ENCODE measurements at places on chromosomes 11 and 22.

DNA sequence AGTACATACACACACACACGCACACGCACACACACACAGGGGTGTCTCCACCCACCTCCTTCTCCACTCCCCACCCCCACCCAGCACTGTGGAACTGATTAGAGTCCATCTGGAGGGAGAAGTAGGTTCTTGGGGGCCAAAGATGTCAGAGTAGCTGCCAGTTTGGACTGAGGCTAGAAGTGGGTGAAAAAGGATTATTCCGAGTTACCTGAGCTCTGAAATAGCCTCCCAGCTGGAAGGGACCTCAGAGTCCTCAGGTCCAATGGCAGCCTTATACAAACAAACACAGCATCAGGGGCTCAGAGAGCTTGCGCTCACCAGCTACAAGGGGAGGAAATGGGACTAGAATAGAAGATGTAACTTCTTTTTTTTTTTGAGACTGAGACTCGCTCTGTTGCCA is 20.8 kb downstream of the IL10RA start:
- no peak for DNase-seq

GRCh38 chr11:76806131-76806530 is 23.0 kb downstream of the TSKU start:
- no peak for DNase-seq

DNA sequence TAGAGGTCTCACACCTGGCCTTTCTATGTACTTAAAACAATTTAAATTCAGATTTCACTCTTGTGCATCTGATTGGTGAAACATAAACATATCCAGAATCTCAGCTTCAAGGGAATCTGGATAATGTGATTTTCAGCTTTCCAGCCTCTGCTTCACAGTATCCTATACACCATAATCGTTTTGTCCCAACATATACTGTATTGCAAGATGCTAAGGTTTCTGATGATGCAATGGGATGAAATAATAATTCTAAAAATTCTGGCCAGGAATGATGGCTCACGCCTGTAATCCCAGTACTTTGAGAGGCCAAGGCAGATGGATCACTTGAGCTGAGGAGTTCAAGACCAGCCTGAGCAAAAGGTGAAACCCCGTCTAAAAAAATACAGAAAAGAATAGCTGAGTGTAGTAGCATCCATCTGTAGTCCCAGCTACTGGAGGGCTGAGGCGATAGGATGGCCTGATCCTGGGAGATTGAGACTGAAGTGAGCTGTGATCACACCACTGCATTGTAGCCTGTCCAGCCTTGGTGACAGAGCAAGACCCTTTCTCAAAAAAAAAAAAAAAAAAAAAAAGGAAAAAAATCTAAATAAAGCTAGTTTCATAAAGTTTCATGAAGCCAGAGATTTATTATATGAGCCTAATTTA is 41.0 kb upstream of the CTSC start:
- DNase-seq, result no peak

GRCh38 chr22:17284888-17285287 is 65.7 kb upstream of the ADA2 start:
- no peak for DNase-seq

- DNase-seq, result peak; percentile 57
Observed at GRCh38 chr11:74288161-74288560, 23.3 kb downstream of the P4HA3 start.

DNA sequence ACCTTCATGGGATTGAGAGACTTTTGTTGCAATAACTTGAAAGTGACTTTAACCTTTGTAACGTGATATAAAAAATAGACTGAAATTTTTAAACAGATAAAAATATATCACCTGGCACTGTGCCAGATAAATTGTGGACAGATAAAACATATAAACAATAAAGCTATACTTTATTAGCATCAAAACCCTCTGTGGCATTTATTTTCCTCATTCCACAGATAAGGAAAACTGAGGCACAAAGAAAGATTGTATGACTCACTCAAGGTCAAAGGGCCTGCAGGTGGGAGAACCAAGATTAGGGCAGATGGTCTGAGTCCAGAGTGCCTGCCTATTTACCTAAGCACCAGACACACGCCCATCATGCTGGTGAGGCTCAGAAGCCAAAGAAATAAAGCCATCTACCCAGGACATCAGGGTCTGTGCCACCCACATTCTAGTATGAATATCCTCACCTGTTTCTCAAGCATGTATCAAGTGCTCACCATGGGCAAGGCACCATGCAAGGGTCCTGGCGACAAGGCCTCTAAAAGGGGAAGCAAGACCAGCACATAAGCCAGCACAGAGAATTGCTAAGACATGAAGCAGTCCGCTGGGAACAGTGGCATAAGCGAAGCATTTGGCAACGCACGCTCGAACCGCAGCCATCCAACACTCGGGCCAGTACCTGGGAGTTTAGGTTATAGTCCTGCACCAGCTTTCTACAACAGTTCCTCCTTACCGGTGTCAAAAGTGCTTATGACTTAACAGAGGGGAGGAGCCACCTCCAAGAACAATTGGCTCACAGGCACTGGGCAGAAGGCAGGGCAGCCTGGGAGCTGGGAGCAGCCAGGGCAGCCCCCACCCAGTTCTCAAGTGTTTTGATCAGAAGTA is 17.6 kb downstream of the MYH9 start:
- no peak for DNase-seq

GRCh38 chr11:69771466-69771865 is 3.7 kb downstream of the FGF4 start:
- DNase-seq, result no peak

DNA sequence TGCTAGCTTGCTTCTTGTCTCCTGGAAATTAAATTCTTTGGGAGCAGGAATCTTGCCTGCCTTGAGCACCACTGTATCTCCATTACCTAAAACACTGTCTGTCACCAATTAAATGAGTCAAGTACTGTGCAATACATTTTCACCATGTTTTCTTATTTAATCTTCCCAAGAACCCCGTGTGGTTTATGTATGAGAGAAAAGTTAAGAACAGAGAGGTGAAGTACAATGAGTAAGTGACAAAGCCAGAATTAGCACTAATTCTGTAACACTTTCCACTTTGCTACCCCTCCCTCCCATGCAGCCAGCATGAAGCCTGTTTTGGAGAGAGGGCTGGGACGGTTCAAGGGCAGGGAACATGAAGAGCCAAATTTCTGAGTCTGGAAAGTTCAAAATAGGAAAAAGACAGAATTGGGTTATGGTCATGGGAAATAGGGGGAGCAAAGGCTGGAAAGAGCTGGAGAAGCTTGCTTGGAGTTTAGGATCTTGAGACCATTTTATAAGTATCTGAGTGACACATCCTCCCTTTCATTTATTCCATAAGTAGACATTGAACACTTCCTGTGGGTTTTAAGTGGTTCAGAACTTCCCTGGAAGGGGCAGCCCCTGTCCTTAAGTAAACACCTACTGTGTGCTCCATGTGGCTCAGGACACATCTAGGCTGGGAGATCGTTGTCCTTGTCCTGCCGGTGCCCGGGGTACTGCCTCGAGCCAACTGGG is 60.5 kb upstream of the CHST1 start:
- DNase-seq, result no peak

- DNase-seq, result no peak
Observed at GRCh38 chr22:37192204-37192603, 4.2 kb upstream of the C1QTNF6 start.

GRCh38 chr11:20360650-20361049 is 2.9 kb upstream of the HTATIP2 start:
- no peak for DNase-seq

GRCh38 chr11:120128392-120129119 is 9.4 kb downstream of the TRIM29 start:
- peak; percentile 38 for DNase-seq

DNA sequence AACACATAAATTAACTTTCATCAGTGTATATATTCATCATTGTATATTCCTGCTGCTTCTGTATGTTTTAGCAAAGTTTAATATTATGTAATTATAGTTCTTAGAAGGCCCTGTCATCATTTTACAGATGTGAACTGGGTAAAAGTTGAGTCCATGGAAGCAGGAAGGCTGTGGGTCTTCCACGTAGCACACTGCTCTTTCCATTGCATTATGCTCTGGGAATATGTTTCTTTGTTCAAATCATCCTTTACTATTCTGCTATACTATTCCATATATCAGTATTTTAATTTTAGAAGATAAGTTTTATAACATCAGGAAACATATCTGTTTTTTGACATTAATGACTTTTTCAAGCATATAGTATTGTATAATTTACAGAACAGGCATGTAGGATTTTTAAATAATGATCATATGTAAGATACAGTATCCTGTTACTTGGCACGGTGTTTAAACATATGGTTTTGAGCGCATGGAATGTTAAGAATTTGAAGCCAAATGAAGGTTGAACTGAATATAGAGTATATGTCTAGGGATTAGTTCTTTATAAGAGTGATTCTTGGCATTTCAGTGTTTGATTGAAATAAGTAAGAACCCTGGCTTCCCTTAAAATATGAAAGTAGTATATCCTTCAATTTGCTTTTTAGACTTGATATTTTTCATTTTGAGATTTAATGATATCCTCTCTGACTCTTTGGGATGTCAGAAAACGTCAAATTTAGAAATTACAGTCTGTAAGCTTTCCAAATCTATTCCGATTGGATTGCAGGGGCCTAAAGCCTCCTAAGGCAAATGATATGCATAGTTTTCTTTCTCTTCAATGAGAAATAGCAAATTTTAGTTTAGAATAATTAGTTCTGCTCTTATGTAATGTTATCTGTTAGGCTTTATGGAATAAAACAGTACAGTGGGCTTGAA is 8.6 kb downstream of the CCDC81 start:
- DNase-seq, result no peak

DNA sequence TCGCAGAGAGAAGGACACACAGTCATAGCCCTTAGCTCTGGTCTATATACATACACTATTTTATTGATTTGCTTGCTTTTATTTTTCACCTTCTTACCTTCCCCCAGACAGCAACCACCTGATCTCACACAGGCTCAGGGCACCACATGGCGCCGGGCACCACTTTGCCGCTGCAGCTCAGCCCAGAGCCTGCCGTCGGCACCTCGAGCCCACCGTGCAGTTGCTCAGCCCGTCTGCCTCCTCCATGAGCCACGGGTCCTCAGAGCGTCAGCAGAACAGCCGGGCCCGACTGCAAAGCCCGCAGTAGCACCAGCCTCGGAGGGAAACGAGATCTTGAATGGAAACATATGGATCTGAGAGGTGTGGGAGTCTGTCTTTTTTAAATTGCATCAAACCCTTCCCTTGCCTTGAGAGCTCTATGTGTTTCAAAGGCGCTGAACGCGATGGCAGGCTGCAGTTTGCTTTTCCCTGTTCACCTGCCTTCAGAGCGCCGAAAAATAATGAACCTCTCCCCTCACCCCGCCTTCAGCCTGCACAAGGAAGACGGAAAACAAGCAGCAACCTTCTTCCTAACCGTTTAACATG is 505.4 kb downstream of the MN1 start:
- no peak for DNase-seq

- DNase-seq, result no peak
Observed at GRCh38 chr22:38957046-38957770, at the start of gene APOBEC3A. Gene APOBEC3A (plus strand): TSS chr22:38957609. CDS start chr22:38957692, 83 bp downstream.

GRCh38 chr11:124745835-124746620 is 6.0 kb downstream of the VSIG2 start:
- no peak for DNase-seq

GRCh38 chr11:72352859-72353551 is 81.3 kb downstream of the CLPB start:
- DNase-seq, result no peak

GRCh38 chr22:41555325-41555982 is 5.4 kb upstream of the CSDC2 start:
- DNase-seq, result no peak

GRCh38 chr11:121814296-121814695 is 301.7 kb downstream of the BLID start:
- no peak for DNase-seq

DNA sequence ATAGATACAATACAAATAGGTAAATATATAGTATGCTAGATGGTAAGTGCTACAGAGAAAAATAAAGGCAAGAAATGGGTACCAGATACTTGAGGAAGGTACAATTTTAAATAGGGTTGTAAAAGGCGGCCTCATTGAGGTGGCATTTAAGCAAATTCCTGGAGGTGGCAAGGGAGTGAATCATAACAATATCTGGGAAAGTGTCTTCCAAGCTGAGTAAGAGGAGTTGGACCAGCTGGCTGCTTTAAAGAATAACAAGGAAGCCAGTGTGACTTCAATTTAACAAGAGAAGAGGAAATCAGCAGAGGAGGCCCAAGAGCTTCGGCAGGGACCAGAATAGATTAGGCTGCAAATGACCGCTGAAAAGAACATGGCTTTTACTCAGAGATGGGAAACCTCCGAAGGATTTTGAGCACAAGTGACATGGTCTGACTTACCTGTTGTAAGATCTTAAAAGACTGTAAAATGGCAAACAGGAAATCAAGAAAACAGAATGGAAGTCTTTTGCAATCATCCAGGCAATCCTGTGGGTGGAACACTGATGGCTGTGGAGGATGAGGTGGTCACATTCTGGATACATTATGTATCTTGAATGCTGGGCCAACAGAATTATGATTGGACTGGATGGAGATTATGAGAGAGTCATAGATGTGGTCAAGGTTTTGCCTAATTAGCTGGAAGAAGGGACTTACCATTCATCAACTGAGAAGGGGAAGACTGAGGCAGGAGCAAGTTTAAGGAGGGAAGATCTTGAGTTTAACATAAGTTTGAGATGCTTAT is 77.2 kb downstream of the RDX start:
- no peak for DNase-seq

DNA sequence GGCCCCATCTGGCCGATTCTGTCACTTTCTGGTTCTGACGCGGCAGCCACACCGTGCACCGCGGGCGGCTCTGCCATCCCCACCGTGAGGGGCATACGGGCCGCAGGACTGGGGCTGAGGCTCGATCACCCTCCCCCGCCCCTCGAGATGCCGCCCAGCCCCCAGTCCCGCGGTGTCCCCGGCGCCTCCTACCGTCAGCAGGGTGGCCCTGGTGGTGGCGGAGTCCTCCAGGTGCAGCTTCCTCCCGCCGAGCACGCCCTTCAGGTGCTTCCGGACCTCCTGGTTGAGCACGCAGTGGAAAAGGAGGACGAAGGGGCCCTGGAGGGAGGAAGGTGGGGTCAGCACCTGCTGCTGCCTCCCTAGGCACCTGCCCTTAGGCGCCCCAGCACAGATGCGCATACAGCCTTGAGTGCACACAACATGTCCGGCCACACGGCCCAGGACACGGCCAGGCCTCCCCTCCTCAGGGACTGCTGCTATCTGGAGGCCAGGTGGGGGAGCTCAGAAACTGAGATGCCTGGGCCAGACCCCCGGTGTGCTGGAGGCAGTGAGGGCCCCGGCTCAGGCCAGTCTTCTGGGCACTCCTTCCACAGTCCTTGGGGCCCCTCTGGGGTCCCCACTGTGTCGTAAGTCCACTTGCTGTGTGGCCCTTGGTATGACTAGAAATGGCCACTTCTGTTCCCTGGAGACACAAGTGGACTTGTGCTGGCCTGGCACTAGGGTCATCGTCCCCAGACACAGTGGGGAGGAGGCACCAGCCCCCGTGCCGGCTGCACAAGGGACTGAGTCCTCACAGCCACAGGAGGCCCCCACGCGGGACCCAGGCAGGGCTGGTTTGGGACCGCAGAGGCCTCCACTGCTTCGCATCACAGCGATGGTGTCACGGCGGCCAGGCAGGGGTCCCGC is 31.5 kb downstream of the TRMU start:
- no peak for DNase-seq
